AG04449 (cell line): ENCODE measurements at places on chromosomes 6 and 20.

- no peak for DNase-seq
Measured at GRCh38 chr20:45115829-45116228, 855 bp upstream of the WFDC5 start.

- no peak for DNase-seq
Measured at GRCh38 chr6:9308284-9308683, 872.9 kb upstream of the SLC35B3 start.

DNA sequence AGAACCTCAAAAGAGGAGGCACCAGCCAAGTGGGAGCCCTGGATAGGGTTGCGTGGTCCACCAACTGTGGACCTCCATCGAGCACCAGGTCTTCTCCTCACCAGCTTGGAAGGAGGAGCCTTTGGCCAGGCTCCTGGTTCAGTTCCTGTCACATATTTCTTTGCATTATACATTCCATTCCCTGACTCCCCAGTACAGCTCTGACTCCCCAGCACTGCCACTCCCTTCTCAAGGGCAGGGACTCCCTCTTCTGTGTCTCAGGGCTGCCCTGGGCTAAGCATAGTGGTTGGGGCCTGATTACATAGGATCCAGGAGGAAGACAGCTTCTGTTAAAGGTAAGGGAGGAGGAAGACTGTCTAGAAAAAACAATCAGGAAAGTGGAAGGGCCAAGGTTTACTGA lies 91.1 kb downstream of the MRPL14 start:
- DNase-seq = no peak

DNA sequence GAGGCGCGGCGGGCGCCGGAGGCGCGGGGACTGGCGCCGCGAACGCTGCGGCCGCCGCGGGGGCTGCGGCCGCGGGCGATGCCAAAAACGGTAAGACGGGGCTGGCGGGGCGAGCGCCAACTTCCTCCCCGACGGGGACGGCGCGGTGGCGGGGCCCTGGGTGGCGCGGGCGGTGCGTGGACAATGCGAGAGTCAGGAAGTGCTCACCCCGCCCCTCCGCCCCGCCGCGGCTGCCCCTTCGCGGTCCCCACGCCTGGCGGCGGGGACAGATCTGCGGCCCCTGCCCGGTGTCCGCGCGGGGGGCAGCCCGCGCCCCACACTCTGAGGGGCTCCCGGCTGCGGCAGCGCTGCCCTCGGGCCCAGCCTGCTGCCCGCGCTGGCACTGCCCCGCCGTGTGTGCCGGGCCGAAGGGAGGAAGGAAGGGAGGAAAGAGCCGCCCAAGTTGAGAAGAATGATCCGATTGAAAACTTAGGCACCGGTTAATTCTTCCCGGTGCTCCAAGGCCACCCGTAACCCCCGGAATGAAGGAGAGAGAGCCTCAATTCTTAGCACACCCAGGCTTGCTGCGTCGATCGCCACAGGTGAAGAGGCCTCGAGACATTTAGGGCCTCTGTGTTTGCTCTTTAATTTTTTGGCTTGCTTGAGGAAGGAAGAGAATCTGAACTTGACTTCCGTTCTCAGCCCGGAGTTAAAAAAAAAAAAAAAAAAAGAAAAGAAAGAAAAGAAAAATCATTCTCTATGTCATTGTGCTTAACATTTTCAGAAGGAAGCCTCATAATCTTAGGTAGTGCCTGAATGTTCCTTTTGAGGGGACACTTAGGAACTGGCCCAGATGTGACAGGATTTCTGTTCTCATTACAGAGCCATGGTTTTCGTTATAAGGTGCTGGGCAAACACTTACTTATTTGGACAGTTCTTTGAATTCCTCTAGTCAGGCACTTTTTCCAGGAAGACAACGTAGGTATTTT lies 982 bp downstream of the HECA start:
- no peak for DNase-seq

GRCh38 chr20:23166563-23166962 lies 80.4 kb upstream of the CD93 start:
- DNase-seq = no peak

- DNase-seq = no peak
Measured at GRCh38 chr6:52074155-52074554, 13.3 kb downstream of the PKHD1 start.
